Activated CD4-positive, alpha-beta T cell treated with anti-CD3 and anti-CD28 coated beads for 24 hours (primary cell): ENCODE measurements at places on chromosomes 13 and 19.

GRCh38 chr13:89150362-89150761, 1479.2 kb downstream of the SLITRK5 start:
- DNase-seq = no peak

DNA sequence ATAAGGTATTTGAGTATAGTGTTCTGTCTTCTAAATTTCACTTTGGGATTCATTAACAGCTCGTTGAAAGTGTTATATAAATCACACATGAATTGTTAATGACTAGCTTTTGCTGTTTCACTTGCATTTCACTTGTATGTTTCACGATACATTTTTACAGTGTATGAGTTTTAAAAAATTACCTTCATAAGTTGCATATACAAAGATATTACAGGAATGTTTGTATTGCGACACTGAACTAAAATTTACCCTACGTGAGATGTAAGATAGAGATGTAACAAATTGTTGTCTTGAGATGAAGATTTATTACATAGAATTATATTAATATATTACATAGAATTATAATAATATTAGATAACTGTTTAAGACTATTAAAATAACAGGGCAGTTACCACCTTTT, 1.5 kb downstream of the CDC16 start:
- no peak for DNase-seq

DNA sequence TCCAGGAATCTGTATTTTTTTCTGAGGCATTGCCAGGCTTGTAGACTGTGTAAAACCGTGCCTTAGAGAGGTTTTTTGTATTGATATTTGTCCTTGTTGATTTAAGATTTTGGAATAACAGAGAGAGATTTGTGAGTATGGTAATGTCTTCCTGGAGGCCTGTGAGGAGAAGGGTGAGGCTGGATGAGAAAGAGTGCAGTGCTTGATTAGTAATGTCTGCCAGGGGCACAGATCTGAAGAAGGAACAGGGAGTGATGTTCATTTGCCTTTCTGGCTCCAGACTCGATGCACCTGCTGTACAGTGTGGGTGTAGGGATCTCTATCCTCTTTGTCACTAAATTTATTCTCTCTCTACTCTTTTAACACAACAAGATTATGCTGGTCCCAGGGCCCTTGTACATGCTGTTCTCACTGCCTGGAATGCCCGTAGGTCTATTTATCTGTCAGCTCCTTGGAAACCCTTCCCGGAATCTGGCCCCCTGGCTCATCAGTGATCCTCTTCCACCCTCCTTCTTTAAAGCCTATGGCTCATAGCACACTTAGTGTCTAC, 4.2 kb downstream of the FIZ1 start:
- DNase-seq = no peak

GRCh38 chr19:6556480-6557195, 25.8 kb downstream of the TNFSF9 start:
- DNase-seq = no peak

DNA sequence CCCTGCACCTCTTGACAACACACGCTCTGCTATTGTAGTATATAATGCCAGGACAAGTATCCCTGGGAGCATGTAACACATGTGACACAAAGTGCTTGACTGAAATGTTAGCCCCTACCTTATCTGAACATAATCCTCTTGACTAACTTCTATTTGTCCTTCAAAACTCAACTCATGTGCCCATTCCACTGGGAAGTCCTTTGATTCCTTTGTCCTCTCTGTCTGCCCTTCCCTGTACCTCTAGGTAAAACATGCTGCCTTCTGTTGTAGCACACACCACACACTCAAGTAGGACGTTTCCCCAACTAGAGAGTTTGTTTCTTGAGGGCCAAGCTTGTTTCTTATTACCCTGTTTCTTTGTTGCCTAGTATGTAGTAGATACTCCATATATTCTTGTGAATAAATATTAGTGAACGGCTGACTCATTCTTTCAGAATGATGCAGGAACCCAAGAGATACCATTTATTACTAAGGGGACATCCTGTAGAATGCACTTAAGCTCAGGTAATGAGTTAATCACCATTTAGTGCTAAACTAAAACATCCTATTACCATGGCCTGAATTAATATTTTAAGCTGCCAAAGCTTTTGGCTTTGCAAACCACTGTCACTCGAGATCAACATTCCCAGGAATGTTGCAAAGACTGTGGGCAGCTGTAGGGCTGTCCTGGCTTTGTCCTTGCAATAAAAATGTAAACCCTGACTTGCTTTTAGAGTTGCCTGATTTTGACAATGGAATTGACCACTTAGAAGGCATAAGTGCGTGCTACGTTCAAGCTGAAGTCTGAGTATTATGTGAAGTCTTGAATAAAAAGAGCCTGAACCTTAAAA, 313.4 kb downstream of the COG6 start:
- no peak for DNase-seq

GRCh38 chr19:407511-408440, 1.2 kb downstream of the C2CD4C start:
- no peak for DNase-seq

GRCh38 chr19:51020988-51021651, 1.6 kb upstream of the KLK10 start:
- no peak for DNase-seq

DNA sequence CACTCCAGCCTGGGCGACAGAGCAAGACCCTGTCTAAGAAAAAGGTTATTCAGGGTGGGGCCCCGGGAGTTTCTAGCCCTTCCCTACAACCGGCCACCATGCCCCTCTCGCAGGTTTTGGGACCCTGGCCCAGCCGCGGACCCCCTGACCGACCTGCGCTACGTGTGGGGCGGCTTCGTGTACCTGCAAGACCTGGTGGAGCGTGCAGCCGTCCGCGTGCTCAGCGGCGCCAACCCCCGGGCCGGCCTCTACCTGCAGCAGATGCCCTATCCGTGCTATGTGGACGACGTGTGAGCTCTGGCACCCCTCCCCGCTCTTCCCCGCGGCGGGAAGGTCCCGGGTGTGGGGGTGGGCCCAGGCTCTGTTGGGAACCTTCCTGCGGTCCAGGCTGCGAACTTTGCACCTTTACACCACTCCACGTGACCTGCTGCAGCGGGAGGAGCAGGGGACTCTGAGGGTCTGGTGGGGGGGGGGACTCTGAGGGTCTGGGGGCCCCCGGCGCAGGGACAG, 6.3 kb downstream of the ABCA7 start:
- no peak for DNase-seq

DNA sequence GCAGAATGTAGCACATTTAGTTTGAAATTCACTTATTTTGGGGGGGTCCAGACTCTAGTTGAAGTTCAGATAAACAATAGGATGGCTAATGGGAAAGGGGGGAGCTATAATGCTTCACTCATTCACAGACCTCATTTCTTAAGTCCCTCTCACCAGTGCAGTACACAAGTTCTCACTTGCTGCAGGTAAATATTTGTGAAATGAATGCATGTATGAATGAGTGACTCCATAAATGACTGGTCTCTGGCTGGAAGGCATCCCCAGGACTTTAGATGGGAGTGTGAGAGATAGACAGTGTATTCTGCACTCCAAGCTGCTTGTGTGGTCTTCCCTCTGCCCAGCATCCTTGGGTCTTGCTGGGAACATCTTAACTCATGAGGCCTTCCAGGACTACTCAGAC, 169.2 kb downstream of the ZIC5 start:
- no peak for DNase-seq

- no peak for DNase-seq
Observed at GRCh38 chr13:99267927-99268326, 9.7 kb upstream of the GPR18 start.

DNA sequence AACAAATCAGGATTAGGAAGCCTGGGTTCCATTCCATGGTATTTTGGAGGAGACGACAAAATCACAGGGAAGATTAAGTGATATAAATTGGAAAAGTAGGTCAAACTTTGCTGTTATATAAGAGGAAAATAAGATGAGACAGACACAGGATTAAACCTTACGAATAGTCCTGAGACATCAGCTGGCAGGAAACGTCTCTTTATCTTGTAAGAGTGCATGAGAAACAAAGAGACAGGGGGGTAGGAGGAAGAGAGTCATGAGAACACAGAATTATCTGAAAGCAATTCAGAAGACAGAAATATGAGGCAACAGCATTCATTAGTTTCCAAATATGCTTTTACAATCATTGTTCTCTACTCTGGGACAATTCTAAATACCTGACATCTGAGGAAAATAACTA, 310.6 kb upstream of the MIR17HG start:
- DNase-seq = no peak

DNA sequence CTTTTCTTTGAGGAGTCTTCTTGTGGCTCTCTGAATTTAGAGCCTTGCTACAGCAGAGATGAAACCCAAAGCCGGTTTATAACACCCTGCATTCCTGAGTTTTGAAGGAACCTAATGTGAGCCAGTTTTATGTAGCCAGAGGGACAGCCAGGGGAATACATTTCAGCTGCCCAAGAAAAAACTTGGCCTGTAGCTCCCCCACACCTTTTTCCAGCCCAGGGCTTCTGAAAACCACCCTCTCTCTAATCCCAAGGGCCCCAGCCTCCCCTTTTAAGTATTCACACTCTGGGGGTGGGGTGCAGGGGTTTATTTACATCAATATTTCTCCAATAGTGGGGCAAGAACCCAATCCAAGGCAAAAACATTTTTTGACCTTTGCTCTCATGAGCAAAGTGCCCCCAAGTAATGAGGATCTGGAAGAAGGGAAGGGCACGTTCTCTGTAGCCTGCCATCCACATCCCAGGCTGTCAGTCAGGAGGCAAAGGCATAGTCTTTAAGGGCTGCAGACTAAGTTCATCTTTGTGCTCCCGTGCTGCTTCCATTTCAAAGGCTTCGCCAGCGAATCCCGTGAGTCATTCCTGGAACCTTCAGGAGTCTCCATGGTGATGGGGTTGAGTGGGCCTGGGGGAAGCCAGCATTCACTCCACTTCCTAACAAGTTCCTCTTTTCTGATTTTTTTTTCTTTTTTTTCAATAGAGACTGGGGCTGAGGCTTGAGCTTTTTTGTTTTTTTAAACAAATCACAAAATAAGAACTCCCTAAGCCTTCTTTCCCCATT, 33.2 kb upstream of the MEDAG start:
- no peak for DNase-seq

- no peak for DNase-seq
Observed at GRCh38 chr13:40770609-40770933, 419 bp downstream of the MRPS31 start.

- DNase-seq = no peak
Observed at GRCh38 chr13:77492982-77493381, 42.5 kb upstream of the SCEL start.

- DNase-seq = no peak
Observed at GRCh38 chr19:30444253-30444671, 72.1 kb downstream of the ZNF536 start.

DNA sequence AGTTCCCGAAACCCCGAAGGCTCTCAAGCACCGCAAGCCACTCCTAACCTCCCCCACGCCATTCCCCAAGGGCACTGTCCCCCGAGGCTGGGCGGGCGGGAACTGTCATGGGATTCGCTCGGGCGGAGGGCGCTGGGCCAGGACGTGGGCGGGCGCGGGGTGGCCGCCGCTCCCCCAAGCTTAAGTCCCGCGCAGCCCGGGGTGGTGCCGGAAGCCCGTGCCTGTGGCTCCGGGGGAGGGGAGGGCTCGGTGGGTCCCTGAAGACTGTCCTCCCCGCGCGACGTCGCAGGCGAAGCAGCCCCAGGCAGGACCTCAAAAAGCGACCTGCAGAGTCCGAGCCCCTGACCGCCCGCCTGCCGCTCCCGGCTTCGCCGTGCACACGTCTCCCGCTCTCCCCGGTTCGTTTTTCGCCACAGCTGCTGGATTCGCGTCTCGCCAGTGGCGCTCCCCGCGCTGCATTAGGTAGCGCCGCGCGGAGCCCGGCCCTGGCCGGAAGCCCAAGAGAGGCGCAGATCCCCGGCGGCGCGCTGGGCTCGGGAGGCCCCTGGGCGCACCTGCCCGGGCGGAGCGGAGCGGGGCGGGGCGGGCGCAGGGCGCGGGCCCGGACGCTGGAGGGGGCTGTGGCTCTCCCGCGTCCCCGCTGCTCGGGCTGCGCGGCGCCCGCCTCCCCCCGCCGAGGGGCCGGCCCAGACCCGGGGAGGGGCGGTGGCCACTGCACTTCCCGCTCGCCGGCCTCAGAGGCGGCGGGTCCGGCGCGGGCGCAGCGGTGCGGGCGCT, at the start of gene FARP1:
Gene FARP1 (plus strand): TSS at position 715 of the 777 bp plus-strand sequence. CDS start 70,149 bp downstream, outside the sequence.
- DNase-seq = peak; percentile 35

- no peak for DNase-seq
Observed at GRCh38 chr19:56980906-56981305, 138.9 kb upstream of the USP29 start.

GRCh38 chr19:1097810-1098176, 2.6 kb upstream of the POLR2E start:
- DNase-seq = no peak

- DNase-seq = no peak
Observed at GRCh38 chr13:26463296-26463695, 94.2 kb upstream of the WASF3 start.

GRCh38 chr19:33496038-33496895, 25.3 kb downstream of the PEPD start:
- no peak for DNase-seq

DNA sequence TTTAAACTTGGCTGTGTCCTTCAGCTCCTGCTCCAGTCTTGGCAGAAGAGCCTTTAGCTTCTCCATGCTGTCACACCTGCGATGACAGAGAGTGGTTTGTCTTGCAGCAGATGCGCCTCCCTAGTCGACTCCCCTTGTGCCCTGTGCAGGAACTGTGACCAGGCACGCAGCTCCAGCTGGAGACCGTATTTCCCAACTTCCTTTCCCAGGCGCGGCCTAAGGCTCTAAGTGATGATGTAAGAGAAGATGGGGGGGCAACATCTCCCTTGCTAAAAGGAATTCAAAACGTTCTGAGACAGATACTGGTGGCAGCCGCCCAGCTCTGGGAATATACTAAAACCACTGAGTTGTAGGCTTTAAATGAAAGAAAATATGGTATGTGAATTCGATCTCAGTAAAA, 16.3 kb downstream of the DCUN1D2 start:
- no peak for DNase-seq

- DNase-seq = no peak
Observed at GRCh38 chr19:2289714-2290435, 7.9 kb upstream of the PEAK3 start.

GRCh38 chr19:54206831-54207177, 6.1 kb downstream of the RPS9 start:
- no peak for DNase-seq

- no peak for DNase-seq
Observed at GRCh38 chr13:109196948-109197347, 567.5 kb downstream of the MYO16 start.
